Activated CD8-positive, alpha-beta memory T cell treated with anti-CD3 and anti-CD28 coated beads, Interleukin-2, amount 10 ng/mL, durations not matched to agents 7 days and 5 days (primary cell): ENCODE measurements at places on chromosomes 12 and 14.

DNA sequence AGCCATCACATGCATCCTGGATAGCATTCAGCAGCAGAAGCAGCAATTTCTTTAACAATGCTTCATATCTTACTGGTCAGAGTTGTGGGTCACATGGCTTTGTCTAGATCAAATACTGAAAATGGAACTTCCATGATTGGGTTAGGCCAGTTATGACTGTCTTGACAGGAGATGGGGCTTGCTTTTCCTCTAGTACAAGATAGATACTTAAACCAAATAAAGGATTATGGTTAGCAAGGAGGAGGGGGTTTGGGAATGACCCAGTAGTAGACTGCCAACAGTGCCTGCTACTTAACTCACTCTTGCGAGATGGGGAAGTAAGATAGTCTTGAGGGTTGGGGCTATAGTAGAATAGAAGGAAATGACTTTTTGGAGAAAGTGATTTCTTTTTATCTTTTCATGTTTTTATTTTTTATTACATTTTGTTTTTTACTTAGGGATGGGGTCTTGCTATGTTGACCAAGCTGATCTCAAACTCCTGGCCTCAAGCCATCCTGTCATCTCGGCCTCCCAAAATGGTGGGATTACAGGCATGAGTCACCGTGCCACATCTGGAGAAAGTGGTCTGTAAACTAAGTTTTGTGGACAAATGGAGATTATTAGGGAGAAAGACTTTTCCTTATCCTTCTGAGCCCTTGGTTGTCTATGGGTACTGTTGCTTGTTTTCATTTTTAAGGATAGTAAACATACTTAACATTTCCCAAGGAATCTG is 37.6 kb downstream of the WNK1 start:
- DNase-seq = no peak

DNA sequence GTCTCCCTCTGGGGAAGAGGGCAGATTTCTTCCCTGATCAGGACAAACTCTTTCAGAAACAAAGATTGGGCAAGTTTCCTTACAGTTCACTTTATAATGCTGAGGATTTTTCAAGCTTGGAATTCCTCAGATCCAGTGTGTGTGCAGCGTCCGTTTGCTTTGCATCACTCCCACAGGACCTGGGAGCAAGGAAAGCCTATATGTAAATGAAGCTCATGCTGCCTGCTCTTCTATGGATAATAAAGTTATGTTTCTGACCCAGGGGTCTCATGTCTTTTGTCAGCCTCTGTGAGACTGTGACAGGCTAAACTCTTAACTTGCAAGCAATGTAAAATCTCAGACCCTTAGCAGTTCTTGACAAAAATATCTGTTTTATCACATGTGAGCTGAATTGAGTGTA is 41.6 kb downstream of the TRHDE start:
- DNase-seq = no peak

DNA sequence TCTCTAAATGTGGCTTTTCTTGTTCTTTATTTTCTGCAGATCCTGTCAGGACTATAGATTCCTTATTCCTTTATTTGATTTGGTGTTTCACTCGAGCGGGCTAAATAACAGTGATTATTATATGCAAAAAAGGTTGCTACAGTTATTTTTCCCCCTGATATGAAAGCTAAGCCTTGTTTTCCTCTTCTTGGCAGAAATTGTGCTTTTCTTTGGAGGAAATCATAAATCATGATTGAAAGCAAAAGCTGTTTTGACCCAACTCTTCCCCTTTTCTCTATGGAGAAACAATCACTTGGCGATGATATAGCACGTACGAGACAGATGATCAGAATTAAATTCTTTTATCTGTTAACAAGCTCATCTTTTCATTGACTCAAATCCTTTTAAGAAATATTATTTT is 31.4 kb downstream of the PPFIBP1 start:
- DNase-seq = no peak

DNA sequence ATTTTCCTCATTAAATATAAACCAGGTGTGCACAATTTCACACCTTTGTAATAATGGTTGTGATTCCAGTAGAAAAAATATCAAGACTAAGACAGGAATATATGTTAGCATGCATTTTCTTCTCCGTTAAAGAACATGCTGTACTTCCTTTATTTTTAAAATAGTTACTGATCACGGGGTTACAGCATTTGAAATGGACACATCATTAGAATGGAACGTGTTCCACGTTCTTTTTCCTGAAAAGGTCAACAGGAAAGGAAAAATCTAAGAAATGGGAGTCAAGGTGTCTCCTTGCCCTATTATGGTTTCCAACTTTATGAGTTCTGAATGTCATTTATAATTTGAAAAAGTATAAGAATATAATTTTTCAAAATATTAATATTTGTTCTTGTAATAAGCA is 1325.7 kb downstream of the SLC16A7 start:
- no peak for DNase-seq
